ENCODE measurements at places on chromosomes 12 and 14.
A peak's percentile ranks its signal among the peaks of the same experiment; 100 is the strongest.

- DNase-seq: no peak
Measured at GRCh38 chr12:59151243-59151642, 230.9 kb upstream of the LRIG3 start.

- peak; percentile 91 for DNase-seq
Measured at GRCh38 chr14:35814371-35815005, 5.4 kb upstream of the RALGAPA1 start.

- no peak for DNase-seq
Measured at GRCh38 chr14:57533214-57533613, 39.6 kb upstream of the CCDC198 start.

DNA sequence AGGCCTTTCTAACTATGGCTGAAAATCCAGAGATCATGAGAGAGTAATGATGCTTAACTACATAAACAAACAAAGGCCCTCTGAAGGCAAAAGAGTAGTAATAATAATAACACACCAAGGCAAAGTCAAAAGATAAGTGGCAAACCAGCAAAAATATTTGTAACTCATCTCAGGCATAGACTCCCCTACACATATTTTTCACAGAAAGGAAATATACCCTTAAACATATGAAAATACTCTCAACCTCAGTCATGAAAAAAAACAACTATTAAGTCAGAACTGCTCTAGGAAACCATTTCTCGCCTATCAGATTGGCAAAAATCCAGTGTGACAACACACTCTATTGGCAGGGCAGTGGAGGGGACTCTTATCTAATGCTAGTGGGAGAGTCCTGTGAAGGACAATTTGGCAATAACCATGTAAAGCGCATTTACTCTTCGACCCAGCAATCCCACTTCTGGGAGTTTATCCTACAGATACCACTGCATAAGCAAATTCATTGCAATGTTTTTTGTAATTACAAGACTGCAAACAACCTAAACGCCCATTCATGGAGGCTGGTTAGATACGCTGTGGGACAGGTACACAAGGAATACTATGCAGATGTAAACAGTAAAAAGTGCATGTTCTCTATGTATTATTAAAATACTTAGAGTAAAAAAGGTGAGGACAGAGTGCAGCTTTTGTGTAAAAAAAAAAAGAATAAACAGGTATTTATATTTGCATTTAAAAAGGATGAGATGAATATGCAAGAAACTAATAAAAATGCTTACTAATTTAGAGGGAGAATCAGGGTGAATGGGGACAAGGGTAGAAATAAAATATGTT lies 26.0 kb upstream of the IL22 start:
- no peak for DNase-seq

- DNase-seq: no peak
Measured at GRCh38 chr14:89206389-89207031, 210.5 kb downstream of the FOXN3 start.

Data from activated CD8-positive, alpha-beta memory T cell treated with anti-CD3 and anti-CD28 coated beads, Interleukin-2, amount 50 U/mL, for 48 hours (primary cell).